Stimulated activated CD4-positive, alpha-beta T cell treated with anti-CD3 and anti-CD28 coated beads, TNF-alpha, amount 100 ng/mL, for 24 hours (primary cell): ENCODE measurements at places on chromosomes 13 and 19.
A peak's percentile ranks its signal among the peaks of the same experiment; 100 is the strongest.

GRCh38 chr13:56909896-56910600 is 230.7 kb upstream of the PRR20A start:
- DNase-seq = no peak

DNA sequence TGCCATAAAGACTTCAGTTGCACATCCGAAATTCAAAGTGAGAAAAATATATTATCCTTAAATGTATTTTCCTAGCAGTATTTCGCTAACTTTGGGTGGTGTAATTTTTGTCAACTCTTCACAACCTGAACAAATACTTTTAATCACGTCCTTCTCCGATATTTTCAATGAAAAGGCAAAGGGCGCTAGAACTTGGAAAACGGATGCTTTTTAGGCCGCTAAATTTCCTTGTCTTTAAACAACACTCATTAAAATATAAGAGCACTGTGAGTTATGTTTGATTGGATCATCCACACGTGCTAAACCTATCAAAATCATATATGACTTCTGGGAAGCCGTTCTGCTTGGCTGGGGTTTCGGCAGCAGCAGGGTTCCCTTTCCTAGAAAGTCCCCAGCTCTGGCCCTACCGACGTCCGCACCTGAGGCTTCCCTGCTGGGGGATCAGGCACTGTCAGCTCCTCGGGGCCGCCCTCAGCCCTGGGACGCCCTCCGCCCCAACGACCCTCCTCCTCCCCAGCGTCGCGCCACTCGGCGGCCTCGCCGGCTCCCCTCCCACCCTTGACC is 462 bp upstream of the MPHOSPH8 start:
- no peak for DNase-seq

DNA sequence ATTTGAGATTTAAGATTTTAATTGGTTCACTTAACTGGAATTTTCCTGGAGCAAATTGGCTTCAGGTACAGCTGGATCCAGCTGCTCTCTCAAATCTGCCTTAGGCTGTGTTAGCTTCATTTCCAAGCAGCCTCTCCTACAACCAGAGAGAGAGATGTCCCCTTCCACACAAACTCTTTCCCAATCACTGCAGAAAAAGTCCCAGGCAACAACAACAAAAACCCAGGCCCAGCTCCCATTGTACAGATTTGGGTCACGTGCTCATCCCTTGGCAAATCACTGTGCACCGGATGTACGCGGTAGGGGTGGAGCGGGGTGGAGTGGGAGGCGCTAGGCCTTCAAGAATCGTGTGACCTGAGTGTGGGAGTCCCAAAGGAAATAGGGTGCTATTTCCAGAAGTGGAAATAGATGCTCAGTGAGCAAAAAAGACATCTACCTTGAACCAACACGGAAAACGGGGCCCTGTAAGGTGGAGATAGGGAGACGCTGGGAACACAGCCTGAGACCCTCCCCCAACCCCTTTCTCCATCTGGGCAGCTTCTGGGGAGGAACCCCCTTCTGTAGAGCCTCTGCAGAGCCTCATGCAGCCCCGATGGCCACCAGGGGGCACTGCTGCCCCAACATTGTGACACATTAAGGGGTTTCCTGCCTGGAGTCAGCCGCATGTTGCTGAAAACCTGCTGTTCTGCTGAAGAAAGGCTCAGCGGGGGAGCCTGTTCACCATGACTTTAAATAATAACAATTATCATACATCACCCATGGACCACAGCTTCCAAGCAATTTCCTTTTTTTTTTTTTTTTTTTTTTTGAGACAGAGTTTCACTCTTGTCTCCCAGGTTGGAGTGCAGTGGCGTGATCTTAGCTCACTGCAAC is 25.4 kb downstream of the HPN start:
- DNase-seq = peak; percentile 93

- DNase-seq = no peak
Observed at GRCh38 chr13:27035892-27036235, 135.7 kb downstream of the USP12 start.

DNA sequence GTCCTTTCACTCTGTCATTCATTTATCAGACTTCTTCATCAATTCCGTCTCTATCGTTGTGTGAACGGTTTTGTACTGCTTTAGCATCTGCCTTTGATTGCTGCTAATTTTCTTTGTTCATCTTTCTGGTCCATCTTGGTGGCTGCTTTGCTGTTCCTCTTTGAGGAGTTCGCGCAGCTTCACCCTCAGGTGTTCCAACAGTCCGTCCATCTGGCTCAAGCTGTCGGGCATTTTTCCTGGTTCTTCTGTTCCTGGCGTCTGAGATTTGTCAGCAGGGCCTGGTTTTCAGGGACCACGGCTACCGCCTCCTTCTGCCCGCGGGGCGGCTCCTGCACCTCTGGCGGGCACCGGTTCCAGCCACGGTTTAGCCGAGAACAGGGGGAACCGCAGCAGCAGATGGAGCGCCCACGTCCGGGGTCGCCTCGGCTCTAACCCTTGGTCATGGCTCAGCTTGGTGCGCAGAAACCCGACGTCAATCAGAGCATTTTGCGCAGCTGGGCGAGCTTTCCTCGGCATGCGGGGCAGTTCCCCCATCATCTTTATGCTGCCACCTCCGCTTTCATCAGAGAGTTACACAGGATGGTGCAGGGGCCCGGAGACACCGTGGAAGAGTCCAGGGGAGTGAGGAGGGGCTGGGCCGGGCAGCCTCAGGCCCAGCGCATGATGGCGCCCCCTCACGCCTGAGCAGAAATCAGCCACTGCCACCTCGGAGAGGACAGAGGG is 89.5 kb downstream of the ZNF100 start:
- DNase-seq = no peak

DNA sequence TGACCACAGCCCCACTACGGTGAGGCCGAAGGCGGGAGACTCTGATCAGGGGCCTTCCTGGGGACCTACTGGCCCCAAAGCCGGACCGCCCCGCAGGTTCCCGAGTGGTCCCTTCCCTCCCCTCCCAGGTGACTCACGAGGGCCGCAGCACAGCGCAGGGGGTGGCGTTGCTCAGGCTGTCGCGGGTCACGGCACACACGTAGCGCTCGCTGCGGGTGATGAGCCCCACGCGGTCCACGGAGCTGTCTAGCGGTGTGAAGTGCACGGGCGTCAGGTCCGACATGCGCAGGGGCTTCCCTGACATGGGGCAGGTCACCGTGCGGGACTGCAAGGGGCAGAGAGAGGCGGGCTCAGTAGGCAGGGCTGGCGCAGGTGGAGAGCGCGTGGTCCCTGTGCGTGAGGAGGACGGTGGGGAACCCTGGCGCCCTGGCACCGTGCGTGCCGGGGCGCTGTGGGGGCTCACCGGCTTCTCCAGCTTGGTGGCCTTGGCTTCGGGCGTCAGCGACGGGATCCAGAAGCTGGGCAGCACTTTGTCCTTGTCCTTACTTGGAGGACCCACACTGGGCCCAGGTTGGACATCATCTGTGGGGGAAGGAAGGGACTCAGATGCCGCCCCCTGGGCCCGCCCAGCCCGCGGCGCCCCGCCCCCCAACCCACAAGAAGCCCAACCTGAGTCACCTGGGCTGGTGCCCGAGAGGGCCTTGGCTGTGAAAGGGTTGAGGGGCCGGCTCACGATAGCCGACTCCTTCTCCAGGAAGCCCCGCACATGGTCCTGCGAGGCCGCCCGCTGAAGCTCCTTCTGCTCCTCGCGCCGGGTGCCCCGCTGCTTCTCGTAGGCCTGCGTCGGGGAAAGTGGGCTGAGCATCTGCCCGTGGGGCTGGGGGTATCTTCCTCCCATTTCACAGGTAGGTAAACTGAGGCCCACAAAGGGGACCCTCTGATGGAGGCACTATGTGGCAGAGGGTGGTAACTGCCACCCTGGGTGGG is 23.7 kb downstream of the NOSIP start:
- DNase-seq = peak; percentile 47
